Activated naive CD4-positive, alpha-beta T cell (primary cell): ENCODE measurements at places on chromosomes 3 and 15.

GRCh38 chr15:51861557-51862359 lies 32.3 kb downstream of the TMOD3 start:
- peak; percentile 7 for DNase-seq

- no peak for DNase-seq
Observed at GRCh38 chr15:33839540-33839939, 128.8 kb upstream of the CHRM5 start.

DNA sequence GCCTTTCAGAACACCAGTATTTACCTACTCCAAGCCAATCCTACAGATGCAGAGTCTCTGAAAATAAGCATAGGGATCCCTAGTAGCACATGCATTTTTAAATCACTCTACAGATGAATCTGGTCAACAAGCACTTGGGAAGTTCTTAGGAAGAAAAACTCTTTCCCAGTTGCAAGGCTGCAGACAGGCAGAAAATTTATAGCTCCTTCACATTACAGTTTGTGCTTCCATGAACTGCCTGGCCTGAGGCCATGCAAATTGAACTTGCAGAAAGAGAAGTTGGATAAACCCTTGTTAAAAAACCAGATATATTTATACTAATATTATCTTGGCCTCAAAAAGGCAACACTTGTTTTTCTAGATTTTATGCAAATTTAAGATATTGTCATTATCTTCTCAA lies 256.9 kb downstream of the EPHA3 start:
- no peak for DNase-seq

GRCh38 chr3:169467751-169468150 lies 195.8 kb downstream of the MECOM start:
- no peak for DNase-seq

DNA sequence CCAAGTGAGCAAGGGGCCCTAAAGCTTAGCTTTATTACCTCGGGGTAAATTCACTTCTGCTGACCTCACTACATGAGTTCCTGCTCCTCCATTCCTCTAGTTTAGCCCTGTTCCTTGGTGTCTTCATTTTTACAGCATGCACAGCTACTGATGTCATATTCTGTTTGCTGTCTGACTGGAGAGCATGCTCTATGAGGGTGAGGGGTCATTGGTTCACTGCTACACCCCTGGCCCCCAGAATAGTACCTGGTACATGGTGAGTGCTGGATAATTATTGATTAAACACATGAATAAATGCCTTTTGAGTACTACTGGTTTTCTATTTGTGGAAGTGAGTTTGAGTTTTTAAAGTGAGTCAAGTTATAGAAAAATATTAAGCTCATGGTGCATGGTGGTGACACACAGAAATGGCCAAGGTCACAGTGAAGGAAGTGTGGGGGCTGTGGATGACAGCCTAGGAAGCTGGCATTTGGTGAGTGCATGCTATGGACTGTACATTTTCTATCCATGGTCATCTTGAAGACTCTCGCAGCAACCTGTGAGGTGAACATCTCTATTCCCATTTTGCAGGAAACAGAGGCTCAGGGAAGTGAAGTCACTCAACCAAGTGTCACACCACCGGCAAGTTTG lies 34.0 kb downstream of the RPLP1 start:
- DNase-seq, result no peak

- no peak for DNase-seq
Observed at GRCh38 chr15:25378501-25378901, 60.3 kb downstream of the UBE3A start.

DNA sequence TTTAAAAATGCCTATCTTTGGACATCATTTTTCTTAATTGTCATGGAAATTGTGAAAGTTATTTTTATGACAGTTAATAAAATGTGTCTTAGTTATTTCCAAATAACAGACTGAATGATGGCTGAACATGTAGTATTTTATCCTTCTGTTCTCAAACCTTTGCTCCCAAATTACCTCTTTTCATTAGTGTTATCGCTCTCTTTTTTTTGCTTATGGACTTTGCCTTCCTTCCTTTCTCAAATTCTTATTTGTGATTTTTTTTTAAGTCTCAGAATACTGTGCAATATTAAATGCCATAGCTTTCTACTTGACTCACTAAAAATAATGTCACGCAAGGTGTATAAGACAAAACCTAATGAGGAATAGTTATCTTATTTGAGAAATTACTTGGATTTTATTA lies 107.7 kb downstream of the VPS8 start:
- DNase-seq, result no peak

GRCh38 chr3:50286322-50287227 lies 5.7 kb downstream of the IFRD2 start:
- no peak for DNase-seq

DNA sequence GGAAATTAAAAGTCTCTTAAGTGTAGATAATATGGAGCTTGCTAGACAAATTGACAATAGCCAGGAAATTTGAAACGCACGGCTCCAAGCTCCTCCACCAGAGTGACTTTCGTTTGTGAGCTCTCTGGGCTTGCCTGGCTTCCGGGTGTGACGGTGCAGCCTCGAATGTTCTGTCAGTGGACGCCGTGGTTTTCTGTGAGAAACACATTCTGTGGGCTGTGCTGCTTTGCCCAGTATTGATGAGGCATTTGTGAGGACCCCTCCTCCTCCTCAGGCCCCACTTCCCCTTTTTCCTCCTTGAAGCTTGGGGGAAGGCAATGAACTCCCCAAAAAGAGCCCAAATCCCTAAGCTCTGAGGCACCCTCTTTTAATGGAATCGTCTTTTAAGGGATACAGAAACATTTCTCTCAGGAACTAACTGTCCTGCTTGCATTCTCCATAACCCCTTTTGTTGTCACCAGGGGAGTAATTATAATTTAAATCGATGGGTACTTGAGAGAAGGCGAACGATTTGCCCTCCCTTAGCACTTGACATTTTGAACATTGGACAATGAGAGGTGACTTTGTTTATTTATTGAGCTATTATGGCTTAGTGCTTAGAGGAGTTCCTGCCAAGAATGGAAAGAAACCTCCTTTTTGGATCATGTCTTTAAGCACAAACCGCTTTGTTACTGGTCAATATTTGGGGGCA lies 40.8 kb downstream of the POLR2M start:
- DNase-seq, result no peak

GRCh38 chr3:134464064-134464688 lies 21.6 kb downstream of the ANAPC13 start:
- DNase-seq, result no peak

DNA sequence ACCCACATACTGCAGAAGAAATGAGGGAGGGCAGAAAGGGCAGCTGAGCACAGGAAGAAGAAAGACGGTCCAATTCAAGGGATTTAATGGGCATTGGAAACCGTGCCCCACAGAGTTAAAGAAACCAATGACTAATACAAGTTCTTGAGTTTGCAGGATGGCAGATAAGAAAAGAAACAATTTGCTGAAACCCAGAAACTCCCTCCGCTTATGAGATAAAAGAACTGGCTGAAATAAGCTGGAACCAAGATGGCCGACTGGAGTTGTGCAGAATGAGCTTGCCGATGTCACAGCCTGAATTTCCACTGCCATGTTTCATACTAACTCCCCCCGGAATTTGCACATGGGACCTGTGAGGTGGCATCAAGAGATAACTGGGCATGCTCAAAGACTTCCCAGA lies 47.1 kb downstream of the SCAP start:
- no peak for DNase-seq

- DNase-seq, result no peak
Observed at GRCh38 chr3:185365291-185366073, 2.5 kb downstream of the MAP3K13 start.

- no peak for DNase-seq
Observed at GRCh38 chr15:94236608-94237007, 5.2 kb downstream of the MCTP2 start.

GRCh38 chr3:43423142-43423541 lies 136.8 kb downstream of the SNRK start:
- DNase-seq, result no peak

DNA sequence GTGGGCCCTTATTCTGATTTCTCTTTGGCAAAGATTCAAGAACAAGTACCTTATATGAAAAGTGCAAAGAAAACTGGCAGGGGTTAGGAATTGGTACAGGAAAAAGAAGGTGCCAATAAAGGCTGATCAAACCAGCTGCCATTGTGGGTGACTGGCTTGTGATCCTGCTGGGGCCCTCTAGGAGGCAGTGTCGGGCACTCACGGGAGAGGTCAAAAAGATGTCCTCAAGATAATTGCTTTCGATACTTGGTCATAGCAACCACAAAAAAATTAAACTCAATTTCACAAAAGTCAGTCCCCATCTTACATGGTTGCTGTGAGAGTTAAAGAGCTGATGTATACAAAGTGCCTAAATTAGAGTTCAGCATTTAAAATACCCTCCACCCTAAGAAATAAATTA lies 31.0 kb upstream of the CAV3 start:
- DNase-seq, result no peak

DNA sequence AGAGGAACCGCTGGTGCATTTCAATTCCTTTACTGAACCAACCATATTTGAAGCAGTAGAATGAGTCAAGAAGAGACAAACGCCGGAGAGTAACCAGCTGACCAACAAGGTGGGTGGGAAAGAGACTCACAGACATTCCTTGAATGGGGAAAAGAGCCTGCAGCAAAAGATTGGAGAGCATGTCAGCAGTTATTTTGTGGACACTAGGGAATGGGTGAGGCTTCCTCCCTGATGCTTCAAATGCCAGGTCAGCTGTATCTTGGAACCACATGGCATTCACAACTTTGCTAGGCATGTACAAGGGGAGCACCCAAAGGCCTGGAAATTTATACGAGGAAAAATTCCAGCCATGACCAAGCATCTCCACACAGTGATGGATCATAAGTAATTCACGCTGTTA lies 29.9 kb upstream of the ZKSCAN7 start:
- no peak for DNase-seq

- DNase-seq, result no peak
Observed at GRCh38 chr3:156865732-156866131, 39.6 kb downstream of the LEKR1 start.

DNA sequence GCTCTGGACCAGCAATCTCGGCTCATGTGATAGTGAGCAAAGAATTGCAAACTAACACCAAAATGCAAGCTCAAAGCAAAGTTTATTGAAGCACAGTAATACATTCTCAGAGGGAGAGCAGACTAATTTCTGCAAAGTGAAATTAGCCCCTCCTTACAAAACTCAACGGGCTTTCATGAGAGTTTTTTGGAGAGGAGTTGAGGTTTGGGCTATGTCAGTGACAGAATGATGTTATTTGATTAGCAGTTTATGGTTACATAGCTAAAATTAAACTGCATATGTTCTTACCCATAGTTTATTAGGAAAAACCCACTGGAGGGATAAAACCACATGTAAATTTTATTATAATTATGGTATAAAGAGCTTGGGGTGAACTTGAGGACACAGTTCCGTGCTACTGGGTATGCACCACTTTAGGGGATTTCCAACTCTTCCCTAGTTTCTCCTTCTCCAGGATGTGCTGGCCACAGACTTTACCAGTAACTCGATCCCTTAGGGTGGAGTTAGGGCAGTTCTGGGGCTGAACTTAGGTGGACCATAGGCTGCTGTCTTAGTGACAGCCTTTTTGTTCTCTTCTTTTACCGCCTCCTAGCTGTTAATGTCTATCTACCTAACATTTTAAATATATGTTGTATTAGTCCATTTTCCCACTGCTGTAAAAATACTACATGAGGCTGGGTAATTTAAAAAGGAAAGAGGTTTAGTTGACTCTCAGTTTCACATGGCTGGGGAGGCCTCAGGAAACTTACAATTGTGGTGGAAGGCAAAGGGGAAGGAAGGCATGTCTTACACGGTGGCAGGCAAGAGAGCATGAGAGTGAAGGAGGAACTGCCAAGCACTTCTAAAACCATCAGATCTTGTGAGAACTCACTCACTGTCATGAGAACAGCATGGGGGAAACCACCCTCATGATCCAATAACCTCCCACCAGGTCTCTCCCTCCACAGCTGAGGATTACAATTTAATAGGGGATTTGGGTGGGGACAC lies 8.9 kb upstream of the AADACL2 start:
- DNase-seq, result no peak

- no peak for DNase-seq
Observed at GRCh38 chr3:74435631-74436030, 178.8 kb downstream of the CNTN3 start.

GRCh38 chr3:62876064-62876463 lies 848 bp upstream of the CADPS start:
- DNase-seq, result no peak

DNA sequence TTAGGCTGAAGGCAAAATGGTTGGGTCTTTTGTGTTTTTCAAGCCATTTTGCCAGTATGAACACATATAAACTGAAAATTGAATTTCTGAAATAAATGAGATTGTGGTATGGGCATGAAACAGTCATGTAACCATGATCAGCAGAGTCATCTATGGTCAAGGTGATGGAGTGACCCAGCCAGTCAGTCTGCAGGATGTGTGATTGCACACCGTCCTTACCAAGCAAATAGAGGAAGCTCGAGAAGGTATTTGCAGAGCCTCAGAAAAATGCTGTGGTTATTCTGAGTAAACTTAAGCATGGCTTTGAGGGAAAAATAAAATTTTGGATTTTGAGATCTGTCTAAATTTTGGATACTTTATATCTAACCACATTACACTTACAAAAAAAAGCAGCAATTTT lies 95.9 kb upstream of the RNF7 start:
- no peak for DNase-seq

- DNase-seq, result no peak
Observed at GRCh38 chr3:59566481-59566975, 516.7 kb upstream of the CFAP20DC start.

GRCh38 chr3:180808823-180809575 lies 103.5 kb upstream of the FXR1 start:
- DNase-seq, result no peak

DNA sequence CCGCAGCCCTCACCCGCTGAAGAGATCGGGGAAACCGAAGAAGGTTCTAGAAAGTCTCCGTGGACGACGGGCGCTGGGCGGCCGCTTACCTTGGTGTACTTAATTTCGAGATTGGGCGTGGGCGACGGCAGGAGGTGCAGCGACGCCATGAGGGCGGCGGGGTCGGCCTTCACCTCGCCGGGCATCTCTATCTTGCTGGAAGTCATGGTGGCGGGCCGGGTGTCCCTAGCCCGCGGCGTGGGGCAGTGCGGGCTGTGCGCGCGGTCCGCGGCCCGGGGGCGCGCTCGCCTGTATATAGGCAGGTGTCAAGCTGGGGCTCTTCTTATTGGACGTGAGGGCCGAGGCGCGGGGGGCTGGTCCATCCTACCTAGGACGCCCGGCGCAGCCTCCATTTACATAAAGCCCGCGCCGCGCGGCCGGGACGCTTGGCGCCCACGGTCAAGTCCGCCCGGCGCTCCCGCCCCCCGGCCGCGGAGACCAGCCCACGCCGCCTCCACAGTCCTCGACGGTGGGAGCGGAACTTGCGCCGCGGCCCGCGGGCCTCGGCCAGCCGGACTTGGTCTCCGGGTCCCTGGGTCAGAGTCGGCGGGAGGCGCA lies at the start of gene ALDH1A2:
ALDH1A2 (minus strand) TSS at position 267 of the 597 bp plus-strand sequence; CDS start at position 206, 61 bp downstream.
- no peak for DNase-seq

GRCh38 chr3:131326307-131326706 lies 55.3 kb upstream of the NUDT16 start:
- no peak for DNase-seq
